Muscle of arm (tissue), 14 donors: ENCODE measurements at places on chromosomes 11 and 22.

- no peak for DNase-seq
These were observed 15.1 kb downstream of the PI4KA start for GRCh38 chr22:20843501-20843900.

DNA sequence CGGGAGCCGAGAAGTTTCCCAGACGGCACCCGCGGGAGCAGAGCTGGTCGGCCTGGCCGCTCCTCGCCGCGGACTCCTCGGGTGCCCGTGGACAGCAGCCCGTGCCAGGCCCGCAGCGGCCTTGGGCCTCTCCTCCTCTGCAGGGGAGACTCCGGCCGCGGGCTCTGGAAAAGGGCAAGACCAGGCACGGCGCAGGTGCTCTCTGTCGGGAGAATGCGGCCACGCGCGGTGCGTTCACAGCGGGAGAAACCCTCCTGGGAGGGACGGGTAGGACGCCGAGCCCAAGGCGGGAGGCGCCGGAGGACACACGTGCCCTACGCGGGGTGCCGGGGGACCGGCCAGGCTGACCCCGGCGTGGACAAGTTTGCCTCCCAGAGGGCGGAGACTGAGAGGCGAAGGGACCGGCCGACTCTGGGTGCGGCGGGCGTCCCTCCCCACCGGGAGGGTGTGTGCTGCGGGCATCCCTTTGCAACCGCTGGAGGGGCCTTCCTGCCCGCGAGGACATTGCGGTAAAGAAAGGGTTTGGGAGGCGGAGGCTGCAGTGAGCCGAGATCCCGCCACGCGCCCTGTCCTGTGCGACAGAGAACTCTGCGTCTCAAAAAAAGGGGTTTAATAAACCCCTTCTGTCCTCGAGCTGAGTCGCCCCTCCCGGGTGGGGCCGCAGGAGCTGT lies 2.3 kb downstream of the IFITM1 start:
- DNase-seq = no peak

GRCh38 chr11:2553886-2554285 lies 109.1 kb downstream of the KCNQ1 start:
- no peak for DNase-seq

DNA sequence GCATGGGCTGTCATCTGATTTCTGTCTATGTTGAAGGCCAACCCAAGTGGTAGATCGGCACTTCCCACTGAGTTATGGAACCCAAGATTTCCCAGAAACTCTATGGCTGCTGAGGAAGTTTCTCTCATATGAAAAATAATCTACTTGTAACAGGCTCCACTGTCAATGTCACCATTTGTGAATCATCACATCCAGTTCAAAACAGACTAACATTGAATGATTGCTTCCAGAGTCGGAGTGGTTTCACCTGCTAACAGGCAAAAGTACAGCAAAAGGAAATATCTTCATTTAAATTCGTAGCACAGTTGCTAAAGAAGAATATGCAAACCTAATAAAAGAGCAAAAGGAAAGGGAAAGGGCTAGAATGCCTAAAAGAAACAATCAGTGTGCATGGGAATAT lies 12.8 kb downstream of the WT1 start:
- DNase-seq = no peak

DNA sequence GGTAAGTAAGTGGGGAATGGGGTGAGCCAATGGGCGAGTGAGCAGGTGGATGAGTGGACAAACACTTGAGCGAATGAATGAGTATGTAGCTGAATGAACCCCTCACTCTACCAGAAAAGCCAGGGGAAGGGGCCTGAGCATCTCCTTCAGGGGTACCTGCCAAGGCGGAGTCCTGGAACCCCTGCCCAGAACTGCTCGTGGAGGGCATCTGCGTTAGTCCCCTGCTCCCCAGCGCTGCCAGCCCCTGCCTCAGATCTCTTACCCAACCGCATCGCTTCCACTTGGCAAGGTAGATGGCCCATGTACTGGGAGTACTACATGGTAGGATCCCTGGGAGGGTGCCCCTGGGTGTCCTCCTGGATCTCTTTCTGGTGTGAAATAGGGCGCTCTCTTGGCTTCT lies 7.4 kb upstream of the ANO1 start:
- DNase-seq = no peak

DNA sequence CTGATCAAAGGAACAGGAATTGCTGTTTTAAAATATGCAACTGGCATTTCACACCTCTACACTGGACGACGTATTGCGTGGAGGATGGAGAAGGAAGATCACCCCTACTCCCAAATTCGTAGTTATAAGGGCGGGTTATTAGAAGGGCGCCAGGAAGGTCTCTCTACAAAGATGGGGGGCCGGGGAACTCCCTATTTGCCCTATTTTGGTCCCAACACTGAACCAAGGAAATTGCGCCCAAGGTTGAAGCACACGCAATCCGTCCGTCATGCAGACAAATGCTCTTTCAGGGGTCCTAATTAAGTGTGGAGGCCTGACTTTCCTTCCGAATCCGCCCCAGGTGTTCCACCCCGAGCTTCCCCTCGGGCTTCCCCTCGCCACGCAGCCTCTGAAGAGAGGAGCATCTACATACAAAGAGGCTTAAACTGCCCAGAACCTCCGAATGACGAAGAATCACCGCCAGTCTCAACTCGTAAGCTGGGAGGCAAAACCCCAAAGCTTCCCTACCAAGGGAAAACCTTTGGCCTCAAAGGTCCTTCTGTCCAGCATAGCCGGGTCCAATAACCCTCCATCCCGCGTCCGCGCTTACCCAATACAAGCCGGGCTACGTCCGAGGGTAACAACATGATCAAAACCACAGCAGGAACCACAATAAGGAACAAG lies 396 bp downstream of the NPAT start:
- DNase-seq = no peak

- DNase-seq = no peak
These were observed at the start of gene HBD for GRCh38 chr11:5234381-5234834. Gene HBD (minus strand): TSS chr11:5234483. CDS start chr11:5234433, 50 bp downstream.

DNA sequence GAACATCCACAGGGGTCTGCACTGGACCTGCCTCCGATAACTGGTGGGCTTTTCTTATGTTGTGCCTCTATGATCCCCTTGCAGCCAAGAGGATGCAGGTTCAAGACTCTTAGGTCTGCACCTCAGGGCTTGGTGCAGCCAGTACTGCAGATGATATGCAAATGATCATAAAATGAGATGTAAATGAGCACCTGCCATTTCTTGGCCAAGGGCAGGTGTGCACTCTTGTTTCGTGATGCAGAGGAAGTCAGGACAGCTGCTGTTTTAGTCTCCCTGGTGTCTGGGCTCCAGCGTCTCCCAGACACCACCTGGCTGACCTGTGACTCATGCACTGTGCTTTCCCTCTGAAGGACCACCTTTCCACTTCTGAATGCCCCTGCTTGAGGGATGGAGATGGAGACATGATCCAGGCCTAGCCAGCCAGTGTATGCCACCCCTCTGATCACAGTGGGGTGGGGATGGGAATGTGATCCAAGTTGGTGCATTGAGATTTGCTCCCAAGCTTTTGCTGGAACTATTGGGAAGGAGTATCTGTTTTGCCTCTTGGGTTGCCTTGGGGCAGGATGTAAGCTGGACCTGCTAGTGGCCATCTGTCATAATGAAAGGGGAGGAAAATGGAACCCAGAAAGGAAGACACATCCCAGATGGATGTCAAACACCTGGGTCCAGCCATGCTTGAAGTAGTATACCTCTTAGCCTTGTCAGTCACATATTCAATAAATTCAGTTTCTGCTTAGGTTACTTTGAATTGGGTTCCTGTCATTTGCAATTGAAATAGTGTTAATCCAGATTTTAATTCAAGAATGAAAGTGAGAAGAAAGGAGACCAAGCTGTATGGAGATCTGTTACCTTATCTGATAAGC lies 3.3 kb upstream of the KCNJ11 start:
- no peak for DNase-seq

- DNase-seq = no peak
These were observed 18.8 kb upstream of the ACCSL start for GRCh38 chr11:44028816-44029506.

DNA sequence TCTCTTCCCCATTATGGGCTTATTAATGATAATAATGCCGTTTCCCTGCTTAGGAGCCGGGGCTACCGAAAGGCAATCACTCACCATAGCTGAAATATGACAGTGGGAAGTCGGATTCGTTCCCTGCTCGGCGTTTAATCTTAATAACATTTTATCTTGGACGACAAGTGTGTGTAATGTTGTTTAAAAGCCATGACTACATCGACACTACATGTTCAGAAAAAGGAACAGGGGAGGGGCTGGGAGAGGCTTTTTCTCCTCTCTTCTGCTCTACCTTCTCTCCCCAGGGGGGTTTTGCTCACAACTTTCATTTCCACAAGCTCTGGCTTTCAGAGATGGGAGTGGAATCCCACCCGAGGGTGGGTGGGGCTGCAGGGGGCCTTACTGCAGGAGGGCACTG lies 105.5 kb downstream of the DSCAML1 start:
- no peak for DNase-seq

DNA sequence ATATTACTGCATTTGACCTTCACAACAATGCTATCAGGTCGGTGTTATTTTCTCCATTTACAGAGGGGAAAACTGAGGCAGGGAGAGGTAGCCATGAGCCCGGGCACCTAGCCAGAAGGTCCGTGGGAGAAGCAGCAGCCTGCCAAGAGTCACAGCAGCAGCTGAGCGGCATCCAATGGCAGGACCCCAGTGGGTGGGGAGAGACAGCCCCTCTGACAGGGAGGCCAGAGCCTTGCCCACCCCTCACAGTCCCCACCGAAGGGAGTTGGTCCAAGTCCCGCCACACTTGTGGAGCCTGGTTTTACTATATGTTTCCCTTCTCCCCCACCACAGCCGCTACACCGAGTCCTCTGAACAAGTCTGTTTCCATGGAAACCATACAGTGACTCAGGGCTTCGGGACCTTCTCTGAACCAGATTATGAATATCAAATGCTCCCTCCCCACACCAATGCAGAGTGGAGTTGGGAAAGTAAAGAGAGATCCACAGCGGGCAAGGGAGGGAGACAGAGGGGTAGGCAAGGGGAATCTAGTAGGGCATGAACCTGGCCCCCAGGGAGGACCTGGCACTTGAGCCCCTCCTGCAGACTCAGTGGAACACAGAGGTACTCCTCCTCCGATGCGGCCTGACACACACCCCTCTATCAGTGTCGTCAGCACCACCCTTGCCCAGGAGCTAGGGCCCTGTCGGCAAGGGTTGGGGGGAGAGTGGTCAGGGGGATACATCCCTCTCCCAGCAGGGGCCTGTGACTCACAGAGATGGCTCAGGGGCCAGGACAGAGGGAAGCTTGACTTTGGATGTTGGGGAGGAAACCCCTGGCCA lies 2.5 kb downstream of the CHST1 start:
- peak; percentile 64 for DNase-seq

GRCh38 chr22:50259302-50259701 lies 2.2 kb downstream of the MAPK12 start:
- DNase-seq = no peak

DNA sequence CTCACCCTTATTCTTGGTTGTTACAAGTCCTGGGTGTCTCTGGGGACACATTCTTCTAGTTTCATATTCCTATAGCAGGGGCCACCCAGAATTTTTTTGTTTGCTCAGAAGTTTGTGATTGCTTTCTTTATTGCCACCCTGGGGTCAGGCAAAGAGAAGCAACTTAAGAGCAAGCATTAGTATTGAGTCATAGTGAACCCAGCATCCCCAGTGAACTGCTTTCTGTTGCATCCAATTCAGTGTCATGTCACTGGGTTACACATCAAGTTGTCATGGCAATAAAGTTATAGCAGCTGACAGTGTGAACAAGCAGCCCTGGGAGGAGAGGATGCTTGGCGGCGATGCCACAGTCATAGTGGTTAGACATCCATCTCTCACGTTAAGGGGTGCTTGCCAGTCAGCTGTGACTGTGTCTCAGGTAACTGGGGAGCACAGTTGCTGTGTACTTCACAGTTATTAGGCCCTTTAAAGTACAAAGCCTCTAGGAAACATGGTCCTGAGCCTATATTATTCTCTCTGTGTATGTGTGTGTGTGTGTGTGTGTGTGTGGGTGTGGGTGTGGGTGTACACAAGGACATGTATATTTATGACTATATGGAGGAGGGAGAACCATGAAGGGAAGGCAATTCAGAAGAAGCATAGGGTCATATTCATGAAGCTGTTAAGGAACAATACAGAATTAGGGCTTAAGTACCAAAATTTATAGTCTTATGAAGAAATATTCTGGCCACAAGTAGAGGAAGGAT lies 52.5 kb downstream of the TRIM44 start:
- no peak for DNase-seq

DNA sequence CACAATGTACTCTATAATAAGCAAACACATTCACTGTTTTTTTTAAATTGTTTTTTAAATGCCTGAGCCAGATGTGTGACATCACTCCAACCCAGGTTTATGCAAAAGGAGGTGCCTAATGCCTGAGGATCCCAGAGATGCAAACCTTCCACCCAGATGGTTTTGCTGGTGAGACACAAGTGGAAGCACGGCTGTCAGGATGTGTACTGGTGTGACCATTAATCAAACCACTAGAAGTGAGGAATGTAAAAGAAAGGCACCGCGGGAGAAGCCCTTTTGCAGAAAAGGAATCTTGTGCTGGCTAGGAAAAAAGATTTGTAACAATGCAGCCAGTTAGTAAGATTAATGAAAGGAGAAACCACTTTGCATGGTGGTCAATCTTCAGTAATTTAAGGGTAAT lies 407.4 kb downstream of the LARGE1 start:
- no peak for DNase-seq

GRCh38 chr11:14938936-14939335 lies 33.2 kb downstream of the CALCA start:
- no peak for DNase-seq

- no peak for DNase-seq
These were observed 47.5 kb upstream of the GALNT18 start for GRCh38 chr11:11669233-11669846.

- DNase-seq = peak; percentile 22
These were observed 41.8 kb downstream of the GDPD4 start for GRCh38 chr11:77259641-77260040.

- DNase-seq = no peak
These were observed 682.5 kb downstream of the NTM start for GRCh38 chr11:132052904-132053303.

GRCh38 chr22:26485806-26486390 lies 2.2 kb downstream of the SRRD start:
- no peak for DNase-seq

- DNase-seq = no peak
These were observed 32.4 kb upstream of the SORL1-AS1 start for GRCh38 chr11:121485216-121485615.

DNA sequence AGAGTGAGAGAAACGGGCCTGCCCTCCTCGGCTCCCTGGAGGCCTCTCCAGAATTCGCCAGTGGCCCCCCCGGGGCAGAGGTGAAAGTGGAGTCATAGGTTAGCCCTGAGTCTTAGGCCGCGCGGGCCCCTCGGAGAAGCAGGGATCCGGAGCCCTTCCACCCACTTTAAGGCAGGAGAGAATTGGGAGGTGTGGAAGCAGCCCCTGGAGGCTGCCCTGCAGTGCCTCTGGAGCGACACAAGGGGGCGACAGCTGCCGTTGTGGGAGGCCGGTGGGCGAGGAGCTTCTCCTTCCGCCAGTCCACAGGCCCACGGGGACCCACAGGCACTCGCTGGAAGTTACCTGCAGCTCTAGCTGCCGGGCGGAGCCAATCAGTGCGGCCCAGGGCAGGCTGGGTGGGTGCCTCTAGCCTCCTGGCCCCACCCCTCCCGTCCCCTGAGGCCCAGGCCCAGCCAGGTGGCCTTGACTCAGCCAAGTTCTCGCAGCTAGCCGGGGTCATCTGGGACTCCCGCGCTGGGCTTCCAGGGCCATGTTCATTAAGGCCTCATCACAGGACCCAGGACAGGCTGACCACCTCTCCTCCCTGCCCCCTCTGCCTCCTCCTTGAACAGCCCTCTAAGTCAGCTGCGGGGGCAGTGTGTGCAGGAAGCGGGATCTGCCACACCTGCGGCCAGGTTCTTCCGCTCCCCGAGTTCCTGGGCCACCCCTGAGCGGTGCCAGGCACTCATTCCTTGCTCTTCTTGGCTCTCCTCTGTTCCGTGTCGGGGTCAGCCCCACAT lies 5.0 kb downstream of the DGKZ start:
- DNase-seq = no peak

GRCh38 chr22:37337204-37337943 lies 55.1 kb downstream of the CYTH4 start:
- DNase-seq = no peak
